ENCODE measurements at places on chromosomes 13 and 19.

DNA sequence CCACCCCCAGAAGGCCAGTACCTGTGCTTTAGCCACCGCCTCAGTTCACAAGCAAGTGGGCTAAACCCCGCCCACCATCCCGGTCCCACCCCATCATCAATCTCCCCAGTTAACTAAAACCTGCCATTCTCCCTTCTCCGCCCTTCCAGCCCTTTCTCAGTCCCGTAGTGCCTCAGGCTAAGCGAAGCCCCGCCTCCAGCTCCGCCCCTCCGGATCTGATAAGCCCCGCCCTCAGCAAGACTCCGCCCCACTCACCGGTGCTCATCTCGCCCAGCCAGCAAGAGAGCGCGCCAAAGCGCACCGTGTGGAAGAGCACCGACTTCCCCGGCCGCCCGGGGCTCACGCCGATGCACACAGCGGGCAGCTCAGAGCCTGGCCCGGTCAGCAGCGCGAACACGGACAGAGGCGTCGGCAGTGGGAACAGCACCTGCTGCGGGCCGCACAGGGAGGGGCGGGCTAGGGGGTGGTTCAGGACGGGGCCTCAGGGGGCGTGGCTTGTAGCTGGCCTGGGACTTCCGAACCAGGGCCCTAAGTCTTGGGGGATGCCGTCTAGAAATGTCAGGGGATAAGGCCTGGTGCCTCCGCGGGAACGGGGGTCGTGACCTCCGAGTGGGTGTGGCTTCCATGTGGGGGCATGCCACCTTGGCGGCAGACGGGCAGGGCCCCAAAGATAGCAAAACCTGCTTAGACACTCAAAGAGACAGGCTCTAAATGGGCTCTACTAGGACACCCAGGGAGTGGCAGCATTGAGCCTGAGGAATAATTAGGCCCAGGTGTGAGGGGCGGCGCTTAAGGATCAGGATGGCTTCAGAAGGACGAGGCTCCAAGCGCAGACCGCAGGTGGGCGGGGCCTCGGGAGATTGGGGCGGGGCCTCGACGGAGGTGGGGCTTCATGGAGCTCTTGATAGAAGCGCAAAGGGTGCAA, 21.4 kb downstream of the MAP4K1 start:
- no peak for DNase-seq

DNA sequence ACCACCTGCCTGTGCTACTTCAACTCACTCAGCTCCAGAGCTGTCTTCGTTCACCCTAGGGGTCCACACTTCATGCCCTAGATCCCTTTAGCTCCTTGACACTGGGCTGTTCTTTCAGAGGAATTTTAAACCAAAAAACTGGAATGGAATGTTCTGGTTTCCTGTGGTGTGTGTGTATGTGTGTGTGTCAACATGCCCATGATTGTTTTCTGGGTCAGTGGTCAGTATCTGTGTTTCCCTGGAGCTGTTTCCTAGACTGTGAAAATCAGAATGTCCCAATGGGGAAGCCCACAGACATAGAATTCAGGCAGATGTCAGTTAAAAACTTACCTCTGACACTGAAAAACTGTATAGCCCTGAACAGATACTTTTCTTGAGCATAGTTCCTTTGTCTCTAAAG, 1.3 kb downstream of the PMIS2 start:
- no peak for DNase-seq

DNA sequence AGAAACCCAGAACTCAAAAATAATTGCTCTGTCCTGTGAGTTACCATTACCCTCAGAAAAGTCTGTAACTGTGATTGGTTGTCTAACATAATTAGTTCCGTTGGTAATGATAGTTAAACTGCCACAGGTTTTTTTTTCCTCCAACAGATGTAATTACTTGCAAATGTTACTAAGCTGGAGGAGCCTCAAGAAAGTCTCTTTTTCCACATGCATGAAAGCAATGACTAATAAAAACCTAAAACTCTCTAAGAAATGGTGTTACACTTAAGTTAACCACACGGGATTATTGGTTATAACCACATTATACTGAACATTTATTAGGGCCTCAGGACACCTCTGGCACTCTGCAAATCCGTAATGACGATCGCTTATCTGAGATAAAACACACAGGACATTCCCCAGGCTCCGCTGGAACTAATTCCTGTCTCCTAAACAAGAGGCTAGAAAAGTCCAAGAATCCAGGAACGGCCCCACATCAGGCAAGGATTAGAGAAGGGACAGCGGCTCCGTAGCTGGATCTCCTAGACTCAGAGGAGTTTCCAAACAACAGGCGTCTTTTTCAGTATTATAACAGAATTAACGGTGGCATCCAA, 753 bp downstream of the ZNF235 start:
- no peak for DNase-seq

DNA sequence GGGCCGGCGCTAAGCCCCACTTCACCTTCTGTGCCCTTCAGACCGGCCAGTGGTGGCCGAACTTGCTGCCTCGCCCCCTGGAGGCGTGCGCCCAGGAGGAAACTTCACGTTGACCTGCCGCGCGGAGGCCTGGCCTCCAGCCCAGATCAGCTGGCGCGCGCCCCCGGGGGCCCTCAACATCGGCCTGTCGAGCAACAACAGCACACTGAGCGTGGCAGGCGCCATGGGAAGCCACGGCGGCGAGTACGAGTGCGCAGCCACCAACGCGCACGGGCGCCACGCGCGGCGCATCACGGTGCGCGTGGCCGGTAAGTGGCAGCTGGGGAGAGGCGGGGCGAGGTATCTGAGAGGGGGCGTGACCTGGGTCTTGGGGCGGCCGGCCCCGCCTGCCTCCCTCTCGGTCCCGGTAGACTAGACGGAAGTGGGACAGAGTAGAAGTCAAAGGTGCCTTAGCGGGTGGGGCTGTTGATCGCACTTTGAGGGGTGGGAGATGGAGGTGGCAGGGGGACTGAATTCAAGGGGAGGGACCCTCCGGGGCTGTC, 5.6 kb downstream of the ICAM5 start:
- DNase-seq, result no peak

GRCh38 chr13:99655351-99656091, 154.2 kb downstream of the TM9SF2 start:
- DNase-seq, result no peak

DNA sequence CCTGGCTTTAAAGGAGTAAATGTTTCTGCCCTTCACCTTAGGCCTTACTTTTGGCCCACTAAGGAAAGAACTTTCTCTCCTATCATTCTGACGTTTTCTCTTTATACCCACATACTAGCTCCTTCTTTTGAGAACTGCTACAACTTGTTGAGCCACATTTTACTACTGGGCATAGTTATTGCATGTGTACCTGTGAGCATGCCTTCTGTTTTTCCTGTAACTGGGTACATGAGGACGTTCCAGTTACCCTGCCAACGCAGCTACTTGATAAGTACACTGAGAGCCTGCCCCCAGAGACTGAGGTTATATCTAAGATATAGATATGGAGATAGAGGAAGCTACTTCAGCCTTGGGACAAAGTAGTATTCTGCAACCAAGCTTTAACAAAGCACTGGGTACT, 3.5 kb downstream of the CCDC169 start:
- DNase-seq, result no peak

DNA sequence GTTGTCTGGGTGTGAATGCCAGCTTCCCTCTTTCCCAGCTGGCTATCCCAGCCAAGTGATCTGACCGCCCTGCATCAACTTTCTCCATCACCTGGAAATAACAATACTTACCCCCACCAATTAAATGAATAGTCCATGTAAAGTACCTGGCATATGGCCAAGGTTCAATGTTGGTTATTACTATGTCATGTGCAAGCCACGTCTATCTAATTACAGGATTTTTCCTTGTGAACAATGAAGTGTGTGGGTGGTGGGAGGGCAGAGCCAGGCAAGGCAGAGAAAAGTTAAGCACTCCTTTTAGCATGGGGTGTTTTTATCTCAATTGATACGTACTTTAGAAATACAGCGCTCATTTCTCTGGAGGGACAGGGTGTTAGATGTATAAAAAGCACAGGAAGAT, 121.1 kb downstream of the NHLRC3 start:
- no peak for DNase-seq

DNA sequence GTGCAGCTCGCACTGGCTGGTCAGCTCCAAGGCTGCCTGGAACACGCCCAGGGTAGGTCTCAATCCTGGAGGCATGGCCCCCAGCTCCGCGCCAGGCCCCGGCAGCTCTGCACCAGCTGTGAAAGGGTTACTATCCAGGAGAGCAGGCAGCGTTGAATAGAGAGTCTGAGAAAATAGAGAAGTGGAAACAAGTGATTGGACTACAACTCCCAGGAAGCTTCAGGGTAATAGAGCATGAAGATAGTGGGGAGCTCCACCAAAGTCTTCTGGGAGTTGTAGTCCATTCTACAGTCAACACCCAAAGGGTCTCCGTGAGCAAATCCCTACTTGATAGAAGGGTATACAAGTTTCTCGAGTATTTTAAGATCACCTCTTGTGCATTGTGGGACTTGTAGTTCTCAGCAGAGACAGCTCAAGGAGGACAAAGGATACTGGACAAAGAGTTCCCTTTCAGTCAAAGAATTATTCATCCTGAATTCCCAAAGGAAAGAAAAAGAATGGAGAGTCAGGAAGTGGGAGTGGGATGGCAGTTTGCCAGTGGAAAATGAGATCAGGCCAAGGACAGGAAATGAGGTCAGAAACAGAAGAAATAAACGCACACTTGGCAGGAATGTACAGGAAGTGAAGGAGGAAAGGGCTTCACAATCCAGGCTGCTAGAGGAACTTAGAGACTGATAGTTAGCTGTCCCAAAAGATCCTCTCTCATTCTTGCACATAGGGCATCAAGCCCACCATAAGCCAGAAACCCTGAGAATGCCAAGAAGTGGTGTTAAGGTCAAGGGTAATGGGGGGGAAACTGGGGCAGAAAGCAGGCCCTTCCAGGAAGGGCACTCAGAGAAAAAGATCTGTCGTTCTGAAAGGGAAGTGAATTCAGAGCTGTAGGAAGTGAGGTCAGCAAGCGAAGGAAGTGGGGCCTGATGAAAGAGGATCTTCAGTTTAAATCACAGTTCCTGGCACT, 5.5 kb upstream of the MAMSTR start:
- DNase-seq, result no peak

DNA sequence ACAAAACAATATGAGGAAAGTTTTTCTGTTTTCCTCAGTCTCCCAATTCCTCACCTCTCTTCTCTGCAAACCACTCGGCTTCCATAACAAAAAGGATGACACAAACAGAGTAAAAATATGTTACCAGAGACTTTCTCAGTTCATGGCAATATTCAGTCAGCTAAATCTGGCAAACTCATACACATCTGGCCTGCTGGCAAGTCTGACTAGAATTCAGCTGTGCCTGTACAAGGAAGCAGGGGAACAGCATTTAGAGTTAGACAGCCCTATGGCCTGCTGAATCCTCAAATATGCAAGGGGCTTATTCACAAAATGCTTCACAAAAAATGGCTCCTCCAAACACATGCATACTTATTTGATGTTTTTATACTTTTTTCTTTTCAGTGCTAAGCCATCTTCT, 227.8 kb downstream of the ENOX1 start:
- no peak for DNase-seq

DNA sequence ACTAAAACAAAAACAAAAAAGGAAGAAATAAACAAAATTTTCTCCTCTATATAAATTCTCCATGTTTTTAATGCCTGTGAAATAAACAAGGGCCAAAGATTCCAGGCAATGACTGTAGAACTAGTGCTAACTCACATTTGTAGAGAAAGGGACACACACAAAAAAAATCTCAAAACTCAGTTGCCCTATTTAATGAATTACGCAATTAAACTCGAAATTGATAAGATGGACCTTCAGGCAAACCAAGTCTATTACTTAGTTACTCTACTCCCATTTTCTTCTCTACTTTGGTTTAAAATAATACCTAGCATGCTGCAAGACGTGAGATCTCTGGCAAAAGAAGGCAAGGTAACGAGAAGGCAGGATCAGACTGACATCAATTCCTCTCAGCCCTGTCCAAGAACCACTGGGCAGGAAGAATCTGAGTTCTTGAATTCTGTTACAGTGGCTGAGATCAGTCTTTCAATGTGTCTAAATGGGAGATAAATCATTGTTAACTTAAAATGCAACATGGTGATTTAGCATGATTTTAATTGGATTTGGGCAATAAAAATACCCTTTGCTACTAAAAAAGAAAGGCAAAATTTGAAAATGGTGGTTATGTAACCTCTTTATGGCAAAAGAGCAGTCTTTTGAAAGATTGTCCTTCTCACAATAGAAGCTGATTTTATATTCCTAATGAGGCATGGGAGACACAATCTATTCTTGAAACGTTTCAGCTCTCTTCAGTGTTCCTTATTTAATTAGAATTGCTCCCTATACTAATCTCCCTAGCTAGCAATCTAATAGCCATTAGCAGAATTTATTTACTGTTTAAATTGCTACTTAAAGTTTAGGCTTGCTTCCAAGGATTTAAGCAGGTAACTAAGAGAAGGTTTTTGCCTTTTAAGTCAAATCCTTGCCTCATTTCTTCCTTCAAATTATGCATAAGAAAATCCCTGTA, 25.9 kb downstream of the SPRY2 start:
- no peak for DNase-seq

DNA sequence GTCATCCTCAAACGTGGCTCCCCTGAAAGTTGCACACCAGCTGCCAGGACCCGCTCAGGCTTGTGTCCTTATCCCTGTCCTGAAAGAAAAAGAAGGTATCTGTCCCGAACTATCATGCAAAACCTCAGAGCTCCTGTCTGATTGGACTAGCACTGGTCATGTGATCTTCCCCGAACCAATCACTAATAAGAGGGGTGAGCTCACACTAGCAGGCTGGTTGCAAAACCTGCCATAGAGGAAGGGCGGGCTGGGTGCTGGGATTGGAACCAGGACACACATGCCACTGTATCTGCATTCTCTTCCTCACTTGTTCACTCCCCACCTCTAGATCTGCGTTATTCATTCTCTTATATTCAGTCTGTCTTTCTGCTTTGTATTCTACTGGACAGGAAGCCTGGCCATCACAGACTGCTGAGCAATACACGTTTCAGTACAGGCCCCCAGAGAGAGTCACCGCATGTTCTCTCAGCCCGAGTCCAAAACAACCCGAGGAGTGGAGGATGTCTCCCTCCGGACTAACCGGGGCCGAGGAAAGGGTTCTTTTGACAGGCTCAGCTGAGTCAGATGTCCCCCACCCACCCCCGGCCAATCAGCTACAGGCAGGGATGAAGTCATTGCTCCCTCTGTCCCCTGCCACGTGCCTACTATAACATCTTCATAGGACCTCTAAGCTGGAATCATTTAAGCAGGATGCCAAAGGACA, 97.7 kb downstream of the SIPA1L3 start:
- peak; percentile 78 for DNase-seq

- no peak for DNase-seq
These were observed 3.3 kb upstream of the ALOX5AP start for GRCh38 chr13:30732046-30732390.

DNA sequence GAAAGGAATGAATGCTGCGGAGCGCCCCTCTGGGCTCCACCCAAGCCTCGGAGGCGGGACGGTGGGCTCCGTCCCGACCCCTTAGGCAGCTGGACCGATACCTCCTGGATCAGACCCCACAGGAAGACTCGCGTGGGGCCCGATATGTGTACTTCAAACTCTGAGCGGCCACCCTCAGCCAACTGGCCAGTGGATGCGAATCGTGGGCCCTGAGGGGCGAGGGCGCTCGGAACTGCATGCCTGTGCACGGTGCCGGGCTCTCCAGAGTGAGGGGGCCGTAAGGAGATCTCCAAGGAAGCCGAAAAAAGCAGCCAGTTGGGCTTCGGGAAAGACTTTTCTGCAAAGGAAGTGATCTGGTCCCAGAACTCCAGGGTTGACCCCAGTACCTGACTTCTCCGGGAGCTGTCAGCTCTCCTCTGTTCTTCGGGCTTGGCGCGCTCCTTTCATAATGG, 8.6 kb downstream of the PDX1 start:
- no peak for DNase-seq

- no peak for DNase-seq
These were observed 5.7 kb downstream of the SHISA7 start for GRCh38 chr19:55437410-55437809.

Data from cerebellar nuclear complex (tissue), 1 donor.